ELR (cell line): ENCODE measurements at places on chromosomes 12 and 14.

- no peak for DNase-seq
These were observed 438.1 kb downstream of the IPO8 start for GRCh38 chr12:30257618-30258017.

- no peak for DNase-seq
These were observed 7.4 kb upstream of the B4GALNT1 start for GRCh38 chr12:57640175-57641042.

GRCh38 chr12:2341051-2341751, 288.4 kb downstream of the CACNA1C start:
- no peak for DNase-seq

DNA sequence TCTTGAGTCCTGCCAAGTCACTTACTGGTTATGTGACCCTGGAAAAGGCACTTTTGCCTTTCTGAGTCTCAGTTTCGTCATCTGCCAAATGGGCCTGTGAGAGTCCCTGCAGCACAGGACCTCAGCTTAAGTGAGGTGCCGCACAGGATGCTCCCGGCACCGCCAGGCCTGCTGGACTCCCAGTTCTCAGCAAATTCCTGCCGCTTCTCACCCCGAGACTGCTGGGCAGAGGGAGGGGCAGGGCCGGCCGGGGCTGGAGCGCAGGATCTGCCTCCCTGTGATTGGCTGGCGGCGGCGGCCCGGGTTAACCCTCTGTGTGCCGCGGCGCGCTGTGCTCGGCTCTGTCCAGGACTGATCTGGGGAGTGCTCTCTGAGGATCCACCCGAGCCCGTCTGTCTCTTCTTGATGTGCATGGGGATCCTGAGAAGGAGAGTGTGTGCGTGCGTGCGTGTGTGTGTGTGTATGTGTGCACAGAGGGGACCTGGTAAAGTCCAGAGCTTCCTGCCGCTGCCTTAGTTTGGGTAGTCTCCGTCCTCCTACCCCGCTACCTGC, 8.6 kb downstream of the SETD1B start:
- DNase-seq, result peak; percentile 74

GRCh38 chr12:9106067-9106466, 9.7 kb downstream of the A2M start:
- DNase-seq, result no peak

- DNase-seq, result no peak
These were observed 84.5 kb downstream of the GPR65 start for GRCh38 chr14:88089445-88089844.

GRCh38 chr12:55043542-55043941, 23.8 kb downstream of the NEUROD4 start:
- no peak for DNase-seq

DNA sequence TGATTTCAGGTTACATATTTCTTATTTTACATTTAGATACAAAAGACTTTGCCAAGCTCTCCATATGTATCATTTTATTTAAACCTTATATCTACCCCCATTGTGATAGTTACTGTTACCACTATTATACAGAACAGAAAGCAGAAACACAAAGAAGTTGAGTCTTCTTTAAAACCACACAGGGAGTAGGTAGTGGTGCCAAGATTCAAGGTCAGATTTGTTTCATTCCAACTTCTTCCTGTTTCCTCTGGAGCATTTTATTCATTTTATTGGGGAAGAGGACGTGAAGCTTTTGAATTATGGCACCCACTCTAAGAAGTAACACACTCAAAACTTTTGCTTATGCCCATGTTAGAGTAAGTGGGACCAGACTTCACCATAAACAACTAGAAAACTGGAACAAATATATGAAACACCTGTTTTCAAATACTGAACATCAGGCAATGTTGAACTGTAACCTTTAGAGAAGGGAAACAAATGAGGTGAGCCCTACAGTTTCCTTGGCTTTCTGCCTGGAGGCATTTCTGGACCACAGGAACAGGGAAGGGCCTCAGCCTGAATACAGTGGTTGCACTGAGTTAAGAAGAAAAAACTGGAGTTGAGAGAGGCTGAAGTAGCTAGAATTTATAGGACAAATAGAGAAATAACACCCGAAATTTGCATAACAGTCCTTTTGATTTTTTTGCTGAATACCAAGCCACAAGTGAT, 160.4 kb upstream of the SSTR1 start:
- DNase-seq, result no peak

- no peak for DNase-seq
These were observed 64.5 kb upstream of the NAV3 start for GRCh38 chr12:77766224-77766623.

DNA sequence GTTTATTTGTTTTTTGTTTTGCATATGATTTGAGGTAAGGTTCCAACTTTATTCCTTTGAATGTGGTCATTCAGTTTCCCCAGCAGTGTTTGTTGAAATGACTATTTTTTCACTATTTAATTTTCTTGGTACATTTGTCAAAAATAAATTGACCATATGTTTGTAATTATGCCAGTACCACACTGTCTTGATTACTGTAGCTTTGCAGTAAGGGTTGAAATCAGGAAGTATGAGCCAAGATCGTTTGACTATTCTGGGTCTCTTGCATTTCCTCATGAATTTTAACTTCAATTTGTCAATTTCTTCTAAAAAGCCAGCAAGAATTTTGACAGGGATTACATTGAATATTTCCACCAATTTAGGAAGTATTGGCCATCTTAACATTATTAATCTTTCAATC, 199.3 kb upstream of the PPFIA2 start:
- DNase-seq, result no peak

GRCh38 chr12:45622210-45622937, 107.1 kb upstream of the ARID2 start:
- no peak for DNase-seq

GRCh38 chr12:57715786-57716185, 21.9 kb downstream of the OS9 start:
- DNase-seq, result no peak

GRCh38 chr14:24693983-24694382, 60.0 kb upstream of the GZMB start:
- no peak for DNase-seq

- peak; percentile 50 for DNase-seq
These were observed 25.7 kb upstream of the LRP1-AS start for GRCh38 chr12:57173089-57173488.

- DNase-seq, result no peak
These were observed 4.1 kb upstream of the PLEK2 start for GRCh38 chr14:67416085-67416484.

GRCh38 chr12:32390572-32391219, 8.7 kb upstream of the FGD4 start:
- DNase-seq, result no peak

DNA sequence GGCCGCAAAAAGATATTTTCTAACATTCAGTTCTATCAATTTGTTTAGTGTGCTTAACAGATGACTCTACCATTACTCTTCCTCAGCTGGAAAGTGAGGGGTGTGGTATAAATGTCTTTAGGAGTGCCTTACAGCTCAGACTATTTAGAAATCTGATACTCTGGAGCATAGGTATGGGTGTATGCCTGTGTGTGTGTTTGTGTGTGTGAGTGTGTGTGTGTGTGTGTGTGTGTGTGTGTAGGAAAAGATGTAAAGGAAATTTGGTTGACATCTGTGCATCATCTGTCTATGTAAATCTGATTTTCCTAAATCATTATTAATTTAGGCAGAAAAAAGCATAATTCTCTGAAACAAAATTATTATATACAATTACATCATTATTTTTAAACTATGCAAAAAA, 16.0 kb downstream of the RNASE3 start:
- DNase-seq, result no peak

DNA sequence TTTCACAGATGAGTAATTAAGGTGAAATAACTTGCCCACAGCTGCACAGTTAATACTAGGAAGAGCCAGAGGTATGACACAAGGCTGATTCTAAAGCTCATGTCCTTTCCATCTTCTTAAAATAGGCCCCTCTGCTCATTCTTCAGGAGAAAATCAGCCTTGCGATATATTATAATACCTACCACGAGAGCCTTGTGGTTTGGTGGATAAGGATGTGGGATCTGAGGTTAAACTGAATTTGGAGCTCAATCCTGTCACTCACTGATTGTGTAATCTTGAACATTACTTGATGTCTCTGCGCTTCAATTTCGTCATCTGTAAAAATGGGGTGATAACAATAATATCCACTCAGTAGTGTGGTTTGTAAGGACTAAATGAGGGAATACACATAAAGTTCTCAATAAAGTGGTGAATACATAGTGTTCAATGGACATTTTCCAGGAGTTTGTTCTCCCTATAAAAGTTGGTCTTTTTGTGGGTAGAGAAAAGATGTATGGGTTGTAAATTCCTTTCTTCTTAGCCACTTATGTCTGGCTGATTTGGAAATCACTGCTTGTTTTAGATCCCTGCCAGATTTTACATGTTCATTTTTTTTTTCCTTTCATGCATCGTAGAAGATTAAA, 25.1 kb upstream of the ATP2B1 start:
- DNase-seq, result peak; percentile 98

GRCh38 chr12:75439930-75440329, 40.6 kb upstream of the GLIPR1 start:
- peak; percentile 41 for DNase-seq

DNA sequence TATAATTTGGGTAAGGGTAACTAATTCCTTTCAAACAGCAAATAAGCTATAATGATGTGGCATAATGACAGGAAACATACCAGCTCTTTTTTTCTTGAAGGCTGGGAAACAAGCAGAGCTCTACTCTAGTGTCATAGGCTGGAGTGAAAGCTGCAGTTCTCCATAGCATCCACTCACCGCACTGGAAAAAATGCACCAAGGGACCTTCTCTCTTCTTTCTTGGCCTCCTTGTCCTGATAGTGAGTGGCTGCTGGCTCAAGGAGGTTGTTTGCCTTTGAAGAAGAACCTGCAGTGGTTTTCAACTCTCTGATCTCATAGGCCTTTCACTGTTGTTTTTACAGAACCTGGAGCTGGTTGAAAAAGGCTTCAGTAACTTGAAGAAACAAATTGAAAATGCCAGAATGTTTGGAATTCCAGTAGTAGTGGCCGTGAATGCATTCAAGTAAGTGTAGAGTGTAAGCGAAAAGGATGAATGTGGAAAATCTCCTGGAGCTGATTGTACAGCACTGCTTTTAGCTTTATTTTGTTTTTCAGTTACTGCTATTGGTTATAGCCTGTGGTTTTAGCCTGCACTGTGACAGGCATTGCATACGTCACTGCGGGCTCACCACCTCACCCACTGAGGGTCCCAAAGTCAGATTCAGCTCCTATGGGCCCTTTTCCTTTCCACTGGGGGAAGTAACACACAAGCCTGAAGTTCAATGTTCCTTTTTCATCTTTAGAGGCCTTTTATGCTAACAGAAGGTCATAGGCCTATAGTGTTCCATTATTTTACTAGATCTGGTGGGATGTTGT, 17.2 kb upstream of the AKAP5 start:
- DNase-seq, result no peak

DNA sequence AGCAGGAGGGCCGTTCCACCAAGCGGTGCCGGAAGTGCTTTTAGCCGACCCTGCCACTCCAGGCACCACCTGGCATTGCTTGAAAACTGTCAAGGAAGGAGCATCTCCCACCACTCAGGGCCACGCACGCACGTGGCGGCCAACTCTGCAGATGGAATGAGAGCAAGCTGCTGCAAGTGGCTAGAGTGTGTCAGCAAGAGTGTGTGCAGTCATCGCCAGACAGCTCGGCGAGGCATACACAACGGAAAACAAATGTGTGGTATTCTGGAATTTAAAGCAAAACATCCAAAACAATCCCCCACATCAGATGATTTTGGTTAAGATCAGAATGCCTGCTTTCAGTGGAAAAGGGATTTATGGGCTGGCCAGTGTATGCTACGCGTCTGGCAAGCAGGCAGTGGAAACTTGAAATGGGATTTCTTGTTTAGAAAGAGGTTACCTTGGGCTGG, 11.2 kb downstream of the CD9 start:
- DNase-seq, result no peak

DNA sequence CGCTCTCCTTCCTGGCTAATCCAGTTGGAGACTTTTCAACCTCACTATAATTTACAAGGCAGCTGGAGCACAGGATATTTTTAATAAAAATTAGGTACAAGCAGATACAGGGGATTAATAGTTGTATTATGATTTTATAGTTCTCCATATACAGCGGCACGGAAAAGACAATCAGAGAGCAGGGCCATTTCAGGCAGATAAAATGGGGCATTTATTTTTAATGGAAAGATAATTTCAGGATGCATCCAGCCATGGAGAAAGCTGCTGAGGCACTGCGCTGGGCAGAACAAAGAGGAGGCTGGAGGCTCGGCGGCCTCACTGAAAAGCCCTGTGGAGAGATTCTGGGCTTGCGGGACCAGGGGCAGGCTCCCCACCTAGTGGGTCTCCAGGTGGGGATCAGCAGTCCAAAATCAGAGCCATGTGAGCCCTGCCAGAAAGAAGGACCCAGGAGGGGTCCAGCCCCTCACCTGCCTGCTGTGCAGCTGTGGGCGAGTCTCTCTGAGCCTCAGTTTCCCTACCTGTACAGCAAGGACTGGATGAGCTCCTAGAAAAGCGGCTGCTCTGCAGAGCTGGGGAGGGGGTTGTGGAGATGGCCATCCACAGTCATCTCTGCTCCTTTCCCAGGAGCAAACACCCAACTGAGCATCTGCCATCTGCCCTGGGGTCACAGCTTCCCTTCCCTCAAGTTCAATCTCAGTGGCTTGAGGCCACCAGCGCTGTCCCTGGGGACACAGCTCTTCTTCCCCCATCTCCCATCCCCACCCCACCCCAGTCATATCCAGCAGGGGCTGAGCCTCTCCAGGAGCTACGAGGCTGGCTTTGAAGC, 23.9 kb upstream of the C14orf180 start:
- DNase-seq, result no peak

DNA sequence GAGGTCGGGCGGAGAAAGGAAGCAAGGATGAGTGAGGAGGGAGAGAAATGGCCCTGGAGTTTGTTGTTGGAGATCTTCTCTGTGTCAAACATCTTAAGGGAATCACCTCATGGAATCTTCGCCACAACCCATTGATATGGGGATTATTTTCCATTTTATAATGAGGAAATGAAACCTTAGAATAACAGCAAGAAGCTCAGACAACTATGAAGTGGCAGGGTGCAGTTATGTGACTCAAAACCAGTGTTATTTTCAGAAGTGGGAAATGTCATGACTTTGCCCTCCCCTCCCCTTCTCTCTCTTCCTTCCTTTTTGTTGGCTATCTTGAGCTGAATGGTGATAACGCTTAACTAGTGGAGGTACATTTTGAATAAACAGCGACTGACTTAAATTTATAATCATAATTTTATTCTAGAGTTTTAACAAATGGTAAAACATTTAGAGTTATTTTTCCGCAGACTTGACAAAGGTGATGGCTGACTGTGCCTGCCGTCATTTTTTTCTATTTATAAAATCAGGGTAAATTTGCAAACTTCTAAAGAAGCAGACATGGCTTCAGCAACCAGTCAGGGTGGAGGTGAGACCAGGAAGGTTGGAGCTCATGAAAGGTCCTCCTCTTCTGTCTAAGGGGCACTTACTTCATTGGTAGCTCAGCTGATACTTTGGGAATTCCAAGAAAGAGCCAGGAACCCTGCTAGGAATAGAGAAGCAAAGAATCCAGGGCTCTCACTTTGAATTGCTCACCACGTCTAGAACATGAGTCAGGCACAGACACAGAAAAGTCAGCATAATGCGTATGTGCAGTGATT, 232.4 kb downstream of the RGS6 start:
- DNase-seq, result no peak
